ENCODE measurements at places on chromosomes 7 and 10. TPM values are rescaled to one million over a fixed set of nuclear protein-coding genes. Genes with fewer than 3 reads are reported as not detected.

- DNase-seq: no peak
Measured at GRCh38 chr7:107079212-107079940, 34.9 kb downstream of the PRKAR2B start.

GRCh38 chr10:77386838-77387237 is 250.8 kb downstream of the KCNMA1 start:
- peak; percentile 57 for DNase-seq

DNA sequence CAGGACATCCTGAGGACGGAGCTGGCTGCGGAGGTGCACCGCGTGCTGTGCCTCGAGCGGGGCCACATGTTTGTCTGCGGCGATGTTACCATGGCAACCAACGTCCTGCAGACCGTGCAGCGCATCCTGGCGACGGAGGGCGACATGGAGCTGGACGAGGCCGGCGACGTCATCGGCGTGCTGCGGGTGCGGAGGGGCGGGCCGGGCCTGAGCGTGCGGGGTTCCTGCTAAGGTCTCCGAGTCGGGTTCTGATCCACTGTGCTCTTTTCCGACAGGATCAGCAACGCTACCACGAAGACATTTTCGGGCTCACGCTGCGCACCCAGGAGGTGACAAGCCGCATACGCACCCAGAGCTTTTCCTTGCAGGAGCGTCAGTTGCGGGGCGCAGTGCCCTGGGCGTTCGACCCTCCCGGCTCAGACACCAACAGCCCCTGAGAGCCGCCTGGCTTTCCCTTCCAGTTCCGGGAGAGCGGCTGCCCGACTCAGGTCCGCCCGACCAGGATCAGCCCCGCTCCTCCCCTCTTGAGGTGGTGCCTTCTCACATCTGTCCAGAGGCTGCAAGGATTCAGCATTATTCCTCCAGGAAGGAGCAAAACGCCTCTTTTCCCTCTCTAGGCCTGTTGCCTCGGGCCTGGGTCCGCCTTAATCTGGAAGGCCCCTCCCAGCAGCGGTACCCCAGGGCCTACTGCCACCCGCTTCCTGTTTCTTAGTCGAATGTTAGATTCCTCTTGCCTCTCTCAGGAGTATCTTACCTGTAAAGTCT is 10.4 kb downstream of the ATG9B start:
- DNase-seq: no peak

- DNase-seq: peak; percentile 30
Measured at GRCh38 chr7:90999989-91000979, 263.9 kb upstream of the FZD1 start.

DNA sequence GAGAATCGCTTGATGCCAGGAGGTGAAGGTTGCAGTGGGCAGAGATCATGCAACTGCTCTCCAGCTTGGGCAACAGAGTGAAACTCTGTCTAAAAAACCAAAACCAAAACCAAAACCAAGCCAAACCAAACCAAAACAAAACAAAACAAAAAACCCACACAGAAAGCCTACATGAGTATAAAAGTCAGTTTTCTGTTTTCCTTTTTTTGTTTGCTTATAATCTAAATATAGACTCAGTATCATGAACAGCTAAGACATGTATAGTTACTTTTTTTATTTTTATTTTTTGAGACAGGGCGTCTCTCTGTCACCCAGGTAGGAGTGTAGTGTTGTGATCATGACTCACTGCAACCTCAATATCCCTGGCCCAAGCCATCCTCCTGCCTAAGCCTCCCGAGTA is 16.8 kb upstream of the MTPN start:
- no peak for DNase-seq

GRCh38 chr7:76142861-76143260 is 58.8 kb upstream of the SRRM3 start:
- no peak for DNase-seq

GRCh38 chr10:130743751-130744271 is 567.7 kb downstream of the TCERG1L start:
- DNase-seq: no peak

- no peak for DNase-seq
Measured at GRCh38 chr10:3835770-3836169, 50.8 kb upstream of the KLF6 start.

DNA sequence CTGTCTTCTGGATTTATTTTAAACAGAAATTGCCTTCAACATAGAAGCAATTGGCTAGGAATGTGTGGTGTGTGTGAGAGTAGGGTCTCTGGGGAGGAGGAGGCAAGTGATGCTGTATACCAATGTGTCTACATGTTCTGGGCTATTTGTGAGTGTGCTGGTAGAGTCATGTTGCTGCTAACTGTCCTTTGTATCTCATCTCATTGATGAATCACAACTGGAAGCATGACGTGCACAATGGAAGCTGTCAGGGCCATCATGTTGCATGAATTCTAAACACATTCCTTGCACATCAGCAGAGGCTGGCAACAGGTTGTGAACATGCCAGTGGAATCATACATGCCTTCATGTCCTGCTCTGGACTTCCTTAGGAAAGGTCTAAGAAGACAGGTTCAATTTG is 199.7 kb downstream of the BMPER start:
- DNase-seq: peak; percentile 70

- no peak for DNase-seq
Measured at GRCh38 chr10:42574336-42574735, 64.0 kb downstream of the ZNF33B start.

- DNase-seq: no peak
Measured at GRCh38 chr7:158299607-158300006, 288.0 kb downstream of the PTPRN2 start.

GRCh38 chr7:69301253-69301652 is 297.0 kb upstream of the AUTS2 start:
- DNase-seq: no peak

DNA sequence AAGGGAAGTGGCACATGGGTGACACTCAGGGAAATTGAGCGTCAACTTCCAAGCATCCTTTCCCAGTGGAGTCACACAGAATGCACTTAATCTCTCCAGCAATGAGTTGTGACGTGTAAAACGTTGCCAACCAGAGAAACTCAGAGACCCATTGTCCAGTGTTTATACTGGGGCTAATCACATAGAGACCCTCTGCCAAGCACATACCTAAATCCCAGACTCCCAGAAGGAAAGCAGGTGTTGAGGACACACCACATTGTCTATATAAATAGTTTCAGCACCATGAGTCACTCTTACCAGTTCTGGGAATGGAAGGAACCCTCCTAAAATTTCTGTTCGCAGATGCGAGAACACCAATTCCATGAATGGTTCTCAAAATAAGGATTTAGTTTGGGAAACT is 76.4 kb upstream of the BET1 start:
- DNase-seq: no peak

The TRPV5 gene
- not detected for total RNA-seq

The C10orf67 gene
- not detected for total RNA-seq

The OPN4 gene
- not detected for total RNA-seq

The MCM10 gene
- total RNA-seq: not detected

The CFAP70 gene
- 1.4 TPM for total RNA-seq

The CYP2C8 gene
- total RNA-seq: not detected

The RSPH10B2 gene
- not detected for total RNA-seq

The MACC1 gene
- total RNA-seq: 0.18 TPM

The ATAD1 gene
- total RNA-seq: 45.2 TPM

The PRSS2 gene
- total RNA-seq: not detected
